ENCODE measurements at places on chromosomes 16 and 17.

GRCh38 chr16:74224828-74225612, 71.6 kb upstream of the PSMD7 start:
- no peak for DNase-seq

GRCh38 chr16:13084331-13084730, 182.9 kb downstream of the SHISA9 start:
- no peak for DNase-seq

DNA sequence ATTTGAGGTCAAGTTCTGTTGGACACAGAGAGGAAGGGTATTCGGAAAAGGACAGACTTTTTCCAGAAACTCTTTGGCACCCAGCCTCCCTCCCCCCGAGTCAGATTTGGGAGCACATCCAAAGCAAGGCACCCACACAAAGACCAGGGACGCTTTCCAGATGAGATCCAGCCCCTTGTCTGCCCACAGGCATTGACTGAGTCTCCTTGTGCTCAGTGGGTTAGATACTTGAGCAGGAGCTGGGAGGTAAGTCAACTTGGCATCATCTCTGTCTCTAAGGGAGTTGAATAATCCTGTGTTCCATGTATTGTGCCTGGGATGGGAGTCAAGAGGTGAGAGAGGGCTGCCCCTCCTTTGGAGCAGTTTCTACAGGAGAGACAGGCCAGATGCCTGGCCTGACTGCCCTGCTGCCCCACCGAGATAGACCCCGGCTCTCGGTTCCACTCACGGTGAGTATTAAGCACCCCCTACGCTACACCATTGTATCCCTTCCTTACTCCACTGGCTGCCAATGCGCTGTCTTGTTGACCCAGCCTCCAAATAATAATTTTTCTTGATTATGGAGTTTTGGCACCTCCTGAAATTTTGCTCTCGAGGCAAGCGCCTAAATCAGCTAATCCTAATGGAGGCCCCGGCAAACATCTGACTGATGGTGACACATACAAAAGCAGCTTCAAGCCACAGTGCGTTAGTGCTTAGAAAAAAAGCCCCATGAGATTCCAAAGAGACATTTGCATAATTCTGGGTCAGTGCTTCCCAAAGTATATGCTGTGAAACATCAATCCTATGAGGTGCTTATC, 29.6 kb upstream of the MAP3K14 start:
- DNase-seq, result no peak

DNA sequence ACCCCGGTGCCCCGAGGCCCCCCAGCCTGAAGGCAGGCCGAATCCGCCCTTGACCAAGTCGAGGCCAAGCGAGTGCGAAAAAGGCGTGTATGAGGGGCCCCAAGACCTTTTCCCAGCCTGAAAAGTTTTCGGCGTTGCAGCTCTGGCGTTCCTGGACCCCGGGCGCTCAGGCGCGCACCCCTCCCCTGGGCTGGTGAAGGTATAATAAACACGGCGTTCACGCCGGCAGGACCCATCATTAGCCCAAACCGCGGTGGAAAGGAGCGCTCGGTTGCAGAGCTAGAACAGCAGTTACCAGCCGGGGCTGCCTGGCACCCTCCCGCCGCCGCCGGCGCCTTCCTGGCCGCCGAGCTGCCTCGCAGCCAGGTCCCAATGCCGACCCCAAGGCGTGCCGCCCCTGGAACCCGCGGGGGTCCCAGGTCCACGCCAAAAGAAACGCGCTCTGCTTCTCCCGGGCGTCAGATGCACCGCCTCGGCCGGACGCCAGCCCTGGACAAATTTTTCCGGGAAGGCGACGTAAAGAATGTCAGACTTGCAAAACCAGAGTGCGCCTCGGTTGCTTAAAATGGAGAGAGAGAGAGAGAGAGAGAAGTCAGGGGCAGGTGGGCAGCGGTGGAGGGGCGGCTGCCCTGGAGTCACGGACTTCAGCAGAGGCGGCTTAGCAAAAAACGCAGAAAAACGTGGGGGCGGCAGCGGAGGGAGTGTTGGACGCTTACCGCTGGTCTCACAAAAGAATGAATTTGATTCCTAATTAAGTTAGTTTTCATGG, 11.5 kb upstream of the FOXF1 start:
- DNase-seq, result no peak

GRCh38 chr17:61627125-61627524, 36.1 kb upstream of the NACA2 start:
- no peak for DNase-seq

- DNase-seq, result no peak
These were observed 72.9 kb downstream of the CREBBP start for GRCh38 chr16:3807425-3808123.

DNA sequence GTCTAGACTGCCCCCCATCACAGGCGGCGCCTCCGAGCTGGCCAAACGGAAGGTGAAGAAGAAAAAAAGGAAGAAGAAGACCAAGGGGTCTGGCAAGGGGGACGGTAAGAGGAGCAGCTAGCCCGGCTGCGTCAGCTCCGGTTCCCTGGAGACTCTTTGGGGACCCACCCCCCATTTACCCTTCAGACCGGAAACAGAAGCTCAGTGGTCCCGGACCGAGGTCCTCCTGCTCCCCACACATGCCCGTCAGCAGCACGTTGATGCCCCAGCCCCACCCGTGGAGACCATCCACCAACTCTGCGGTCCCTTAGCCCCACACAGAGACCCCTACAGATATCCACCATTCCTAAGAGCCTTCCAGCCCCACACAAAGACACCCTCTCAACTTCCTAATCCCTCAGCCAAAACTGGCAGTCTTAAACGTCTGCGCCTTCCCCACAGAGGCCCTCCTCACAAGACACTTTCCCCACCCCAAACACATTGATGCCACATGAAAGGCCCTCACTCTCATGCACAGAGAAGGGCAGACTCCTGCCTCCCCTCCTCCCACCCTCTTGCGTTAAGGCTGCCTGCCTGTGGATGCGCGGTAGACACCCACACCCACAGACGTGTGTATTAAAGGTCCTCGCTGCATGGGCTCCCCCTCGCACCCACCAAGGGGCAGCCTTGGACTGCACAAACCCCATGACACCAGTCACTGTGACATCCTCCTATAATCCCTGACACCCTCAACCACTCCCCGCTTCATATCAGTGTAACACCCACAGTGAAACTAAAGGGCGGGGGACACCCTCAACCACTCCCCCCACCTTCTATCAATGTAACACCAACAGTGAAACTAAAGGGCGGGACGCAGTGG, 58.2 kb upstream of the RPH3AL start:
- DNase-seq, result peak; percentile 32

- DNase-seq, result no peak
These were observed 239.4 kb downstream of the MRTFB start for GRCh38 chr16:14310519-14310991.

DNA sequence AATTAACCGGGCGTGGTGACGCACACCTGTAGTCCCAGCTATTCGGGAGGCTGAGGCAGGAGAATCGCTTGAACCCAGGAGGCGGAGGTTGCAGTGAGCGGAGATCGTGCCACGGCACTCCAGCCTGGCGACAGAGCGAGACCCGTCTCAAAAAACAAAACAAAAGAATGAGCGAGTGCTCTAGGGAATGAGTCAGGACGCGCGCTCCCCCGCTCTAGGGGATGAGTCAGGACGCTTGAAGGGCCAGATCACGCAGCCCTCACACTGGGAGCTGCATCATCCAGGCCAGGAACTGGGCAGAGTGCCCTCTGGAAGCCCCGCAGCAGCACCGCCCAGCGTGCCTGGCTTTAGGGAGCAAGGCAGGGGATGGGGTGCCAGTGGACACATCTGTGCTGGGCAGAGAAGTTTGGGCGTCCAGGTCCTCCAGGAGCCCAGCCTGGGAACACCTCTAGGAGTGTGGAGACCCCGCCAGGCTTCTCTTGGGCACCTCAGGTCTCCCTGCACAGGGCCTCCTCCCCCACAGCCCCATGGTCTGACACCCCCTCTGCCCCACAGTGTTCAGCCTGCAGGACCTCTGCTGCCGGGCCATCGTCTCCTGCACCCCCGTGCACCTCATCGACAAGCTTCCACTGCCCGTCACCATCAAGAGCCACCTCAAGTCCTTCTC, 3.9 kb upstream of the WFIKKN1 start:
- no peak for DNase-seq

DNA sequence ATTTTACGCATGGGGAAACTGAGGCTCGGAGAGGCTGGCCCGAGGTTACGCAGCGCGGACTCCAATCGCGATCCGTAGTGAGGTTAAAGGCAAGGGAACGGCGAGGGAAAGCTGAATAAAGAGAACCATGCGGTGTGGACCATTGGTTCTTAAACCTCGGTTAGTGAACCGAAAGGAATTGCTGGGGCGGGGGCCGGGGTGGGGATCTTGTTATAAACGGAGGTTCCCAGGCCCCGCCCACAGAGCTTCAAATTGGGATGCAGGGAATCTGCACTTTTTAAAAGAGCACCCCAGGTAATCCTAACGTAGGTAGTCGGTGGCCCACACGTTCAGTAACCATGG, 524 bp downstream of the IQCK start:
- DNase-seq, result no peak

DNA sequence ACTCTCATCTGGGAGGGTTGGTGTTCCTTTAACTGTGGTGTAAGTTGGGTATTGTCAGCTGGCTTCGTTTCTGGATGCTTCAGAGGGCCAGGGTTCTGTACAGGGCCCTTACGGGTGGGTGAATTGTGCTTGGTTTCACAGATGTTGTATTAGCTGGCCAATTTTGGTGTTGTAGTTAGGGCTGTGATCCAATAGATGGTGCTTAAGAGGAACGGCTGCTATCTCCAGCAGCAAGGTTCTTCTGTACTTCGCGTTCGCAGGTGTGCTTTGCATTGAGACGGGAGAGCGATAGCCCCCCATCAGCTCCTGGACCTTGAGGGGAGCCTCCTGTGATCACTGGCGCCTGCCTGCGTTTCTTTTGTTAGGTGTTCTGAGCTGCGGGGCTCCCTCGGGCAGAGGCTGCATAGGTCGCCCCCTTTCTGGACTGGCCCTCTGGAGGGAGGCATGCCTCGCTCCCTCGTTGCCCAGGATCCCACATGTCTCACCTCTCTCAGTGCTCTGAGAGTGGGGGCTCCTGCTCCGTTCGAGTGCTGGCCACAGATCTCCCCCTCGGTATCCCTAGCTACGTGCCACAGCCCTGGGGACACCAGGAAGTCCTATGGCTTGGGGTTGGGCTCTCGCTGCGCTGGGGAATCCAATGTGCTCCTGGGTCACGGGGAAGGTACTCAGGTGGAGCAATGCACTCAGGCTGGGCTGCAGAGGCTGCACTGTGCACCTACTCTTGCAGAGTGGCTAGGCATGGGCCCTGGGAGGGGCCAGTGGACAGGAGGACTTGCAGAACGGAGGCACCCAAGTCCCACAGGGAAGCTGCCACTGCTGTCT, 837 bp upstream of the PRDM7 start:
- DNase-seq, result no peak

- DNase-seq, result no peak
These were observed 503.9 kb downstream of the CDH11 start for GRCh38 chr16:64617836-64618476.

GRCh38 chr17:36627101-36627500, 25.7 kb downstream of the MRM1 start:
- no peak for DNase-seq

GRCh38 chr16:50167556-50167955, 14.4 kb downstream of the TENT4B start:
- DNase-seq, result no peak

DNA sequence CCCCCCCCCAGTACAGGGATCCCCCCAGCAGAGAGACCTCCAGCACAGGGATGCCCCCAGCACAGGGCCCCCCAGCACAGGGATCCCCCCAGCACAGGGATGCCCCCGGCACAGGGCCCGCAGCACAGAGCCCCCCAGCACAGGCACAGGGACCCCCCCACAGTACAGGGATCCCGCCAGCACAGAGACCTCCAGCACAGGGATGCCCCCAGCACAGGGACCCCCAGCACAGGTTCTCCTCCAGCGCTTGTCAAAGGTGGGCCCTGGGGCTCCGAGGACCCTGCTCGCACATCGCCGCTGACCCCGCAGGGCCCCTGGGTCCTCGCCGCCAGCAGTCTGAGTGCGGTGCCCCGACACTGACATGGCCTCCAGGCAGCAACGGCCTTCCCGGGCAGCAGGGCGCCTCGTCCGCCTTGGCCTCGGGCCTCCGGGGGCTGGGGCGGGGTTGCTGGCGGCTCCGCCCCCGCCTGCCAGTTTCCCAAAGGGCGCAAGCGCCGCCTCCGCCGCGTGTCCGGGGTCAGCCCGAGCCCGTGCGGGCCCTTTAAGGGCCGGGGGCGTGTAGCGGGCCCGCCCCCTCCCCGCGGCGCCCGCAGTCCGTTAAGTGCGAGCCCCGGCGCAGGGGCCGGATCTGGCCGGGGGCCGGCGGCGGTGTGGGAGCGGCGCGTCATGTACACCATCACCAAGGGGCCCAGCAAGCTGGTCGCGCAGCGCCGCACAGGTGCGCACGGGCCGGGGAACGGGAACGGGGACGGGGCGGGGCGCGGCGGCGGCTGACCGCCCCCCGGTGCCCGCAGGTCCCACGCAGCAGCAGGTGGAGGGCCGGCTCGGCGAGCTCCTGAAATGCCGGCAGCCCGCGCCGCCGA, at the start of gene MCRIP2:
MCRIP2 (plus strand) TSS at position 503 of the 863 bp plus-strand sequence; CDS start at position 667, 164 bp downstream.
- DNase-seq, result no peak

DNA sequence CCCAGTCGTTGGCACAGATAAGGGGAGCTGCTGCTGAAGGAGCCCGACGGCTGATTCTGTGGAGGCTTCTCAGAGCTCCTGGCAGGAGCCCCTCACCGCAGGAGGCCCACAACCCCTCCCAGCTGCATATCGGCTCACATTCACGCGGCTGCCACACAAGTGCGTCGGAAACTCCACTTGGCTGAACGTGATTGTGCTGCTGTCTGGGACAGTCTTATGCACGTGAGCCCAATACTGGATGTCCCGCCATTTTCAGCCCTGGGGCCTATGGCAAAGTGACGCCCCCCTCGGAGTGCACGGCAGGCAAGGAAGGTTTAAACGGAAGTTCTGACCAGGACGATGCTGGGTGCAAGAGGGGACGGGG, 8.7 kb upstream of the PITPNA start:
- no peak for DNase-seq

- DNase-seq, result no peak
These were observed 10.3 kb downstream of the MMP2 start for GRCh38 chr16:55489119-55489955.

DNA sequence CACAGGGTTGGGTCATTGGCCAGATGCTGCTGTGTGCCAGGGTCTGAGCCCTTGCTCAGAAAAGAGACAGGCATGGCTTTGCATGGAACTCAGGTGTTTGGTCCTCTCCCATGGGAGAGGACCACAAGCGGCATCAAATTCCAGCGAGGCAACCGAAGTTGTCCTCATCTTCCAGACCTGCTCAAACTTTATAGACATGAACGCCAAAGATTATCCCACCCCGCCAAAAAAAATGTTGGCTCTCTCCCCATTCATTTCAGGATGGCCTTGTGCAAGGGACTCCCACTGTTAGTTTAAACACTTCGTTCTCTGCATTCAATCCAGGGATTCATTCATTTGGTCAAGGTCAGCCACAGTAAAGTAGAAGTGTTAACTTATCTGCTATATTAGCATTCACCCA, 360.8 kb upstream of the ZFHX3 start:
- DNase-seq, result no peak

DNA sequence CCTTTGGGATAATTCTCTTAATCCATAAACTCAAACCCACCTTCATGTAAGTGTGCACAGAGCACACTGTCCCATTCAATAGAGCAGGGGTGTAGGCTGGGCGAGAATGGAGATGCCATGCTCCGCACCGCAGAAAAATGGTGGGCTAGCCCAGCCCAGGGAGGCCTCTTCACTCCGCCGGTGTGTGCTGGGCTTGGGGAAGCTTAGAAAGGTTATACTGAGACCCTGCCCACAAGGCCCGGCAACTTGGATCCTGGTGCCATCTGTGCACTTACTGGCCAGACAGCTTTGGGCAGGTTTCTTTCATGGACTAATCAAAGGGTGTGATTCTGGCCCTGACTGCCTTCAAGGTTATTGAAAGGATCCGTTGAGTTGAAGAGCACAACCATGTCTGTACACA, 3.7 kb upstream of the STAT5A start:
- no peak for DNase-seq

All from stimulated activated CD4-positive, alpha-beta T cell treated with anti-CD3 and anti-CD28 coated beads, Interleukin-1b, Interleukin-23, amount 100 ng/mL, for 24 hours (primary cell).